ENCODE measurements at places on chromosomes 13 and 19. TPM values are rescaled to one million over a fixed set of nuclear protein-coding genes. Genes with fewer than 3 reads are reported as not detected.

- no peaks in the 10 kb centered on the region for H3K27me3 ChIP-seq
- no peak overlapping the region for H3K27ac ChIP-seq
- ATAC-seq: no peak
- H3K4me1 ChIP-seq: peaks cover 28% of the 10 kb centered on the region
These were observed 3.1 kb downstream of the IRGQ start for GRCh38 chr19:43592800-43593350.

- H3K36me3 ChIP-seq: no peaks in the 10 kb centered on the region
- no peaks in the 10 kb centered on the region for H3K4me1 ChIP-seq
These were observed 309.1 kb downstream of the KLF5 start for GRCh38 chr13:73367886-73368285.

DNA sequence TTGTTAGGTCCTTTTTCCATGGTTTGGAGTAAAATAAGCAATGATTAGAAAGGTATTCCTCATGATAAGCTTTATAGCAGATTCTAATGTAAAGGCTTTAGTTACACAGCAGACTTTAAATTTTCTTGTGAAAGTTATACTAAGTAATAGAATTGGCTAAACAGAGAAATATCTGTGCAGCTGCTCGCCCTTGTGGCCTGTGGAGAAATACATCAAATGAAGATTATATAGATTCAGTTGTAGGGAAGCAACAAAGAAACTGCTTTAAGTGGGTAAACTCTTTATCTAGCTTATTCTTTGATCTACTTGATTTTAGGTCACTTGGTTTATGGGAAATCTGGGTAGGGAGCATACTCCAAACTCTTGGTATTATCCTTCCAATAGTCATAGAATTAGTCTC is 1269.7 kb upstream of the SPRY2 start:
- H3K4me1 ChIP-seq: no peaks in the 10 kb centered on the region
- H3K27me3 ChIP-seq: no peaks in the 10 kb centered on the region
- H3K4me3 ChIP-seq: no peak overlapping the region
- ATAC-seq: no peak
- no peak overlapping the region for H3K27ac ChIP-seq

The RUVBL2 gene
- total RNA-seq: 87.2 TPM

The IRS2 gene
- 69.3 TPM for total RNA-seq

The FXYD3 gene
- 38.8 TPM for total RNA-seq

Measured in gastroesophageal sphincter (tissue), 4 donors.